ENCODE measurements at places on chromosomes 4 and X. TPM values are rescaled to one million over a fixed set of nuclear protein-coding genes. Genes with fewer than 3 reads are reported as not detected.

Gene SOX3
- not detected for polyA plus RNA-seq

GRCh38 chrX:93419642-93420041, 253.7 kb downstream of the NAP1L3 start:
- no peak for DNase-seq

- no peak for DNase-seq
Measured at GRCh38 chr4:77776182-77777134, 42.7 kb downstream of the CNOT6L start.

GRCh38 chr4:82679531-82679930, 117.7 kb upstream of the TMEM150C start:
- DNase-seq: no peak

DNA sequence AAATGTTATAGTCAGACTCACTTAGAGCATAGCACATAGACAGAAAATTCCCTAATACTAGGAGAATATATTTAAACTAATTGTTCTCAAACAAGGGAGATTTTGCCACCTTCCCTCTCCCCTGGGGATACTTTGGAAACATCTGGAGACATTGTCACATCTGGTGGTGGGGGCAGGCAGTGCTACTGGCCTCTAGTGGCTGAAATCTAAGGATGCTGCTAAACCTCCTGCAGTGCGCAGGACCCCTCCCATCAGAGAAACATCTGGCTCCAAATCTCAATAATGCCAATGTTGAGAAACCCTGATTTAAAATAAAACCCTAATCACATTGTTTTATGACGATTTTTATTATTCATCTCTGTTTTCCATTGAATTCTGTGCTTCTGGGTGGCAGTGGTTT, 244.9 kb downstream of the FRMPD4 start:
- no peak for DNase-seq

DNA sequence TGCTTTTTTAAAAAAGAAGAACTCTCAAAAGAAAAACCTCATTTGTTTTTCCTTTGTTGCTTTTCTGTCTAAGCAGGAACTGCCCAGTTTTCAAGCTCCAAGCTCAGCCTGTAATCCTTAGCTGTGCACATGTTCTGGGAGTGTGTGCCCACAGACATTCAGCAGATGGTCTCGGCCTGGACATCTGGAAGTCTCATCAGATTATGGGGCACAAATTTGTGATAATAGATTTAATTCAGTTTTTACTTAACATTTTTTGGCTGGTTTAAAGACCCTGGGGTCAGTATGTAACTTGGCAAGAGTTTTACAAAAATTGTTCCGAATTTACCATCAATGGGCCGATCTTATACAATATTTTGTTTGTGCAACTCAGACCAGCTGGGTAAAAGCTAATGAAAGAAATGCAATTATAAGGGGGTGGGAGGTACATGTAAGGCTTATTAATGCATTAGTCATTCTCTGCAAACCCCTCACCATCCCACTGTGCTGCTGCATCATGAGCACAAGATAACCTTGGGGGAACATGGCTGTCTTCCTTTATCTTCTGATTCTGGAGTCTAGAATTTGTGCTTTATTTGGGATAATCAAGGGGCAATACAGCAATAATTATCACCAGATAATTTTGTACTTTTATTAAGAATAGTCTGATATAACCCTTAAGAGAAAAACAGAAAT, 86.9 kb upstream of the PHOX2B start:
- no peak for DNase-seq

DNA sequence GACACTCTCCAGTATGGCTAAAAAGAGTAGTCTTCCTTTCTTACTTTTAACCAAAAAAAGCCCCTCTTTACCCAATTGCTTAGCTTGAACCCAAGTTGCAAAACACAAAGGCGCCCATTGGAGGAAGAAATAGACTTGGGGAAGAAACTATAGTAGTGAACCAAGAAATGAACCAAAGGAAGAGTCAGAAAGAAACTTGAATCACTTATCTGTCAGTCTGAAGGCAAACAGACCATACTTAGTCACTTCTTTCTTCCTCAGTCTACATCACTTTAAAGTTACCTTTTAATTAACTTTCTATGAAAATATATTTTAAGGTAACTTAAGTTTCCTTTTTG, 161.4 kb upstream of the GIMD1 start:
- DNase-seq: no peak

GRCh38 chr4:101200561-101200960, 146.8 kb downstream of the PPP3CA start:
- peak; percentile 94 for DNase-seq

DNA sequence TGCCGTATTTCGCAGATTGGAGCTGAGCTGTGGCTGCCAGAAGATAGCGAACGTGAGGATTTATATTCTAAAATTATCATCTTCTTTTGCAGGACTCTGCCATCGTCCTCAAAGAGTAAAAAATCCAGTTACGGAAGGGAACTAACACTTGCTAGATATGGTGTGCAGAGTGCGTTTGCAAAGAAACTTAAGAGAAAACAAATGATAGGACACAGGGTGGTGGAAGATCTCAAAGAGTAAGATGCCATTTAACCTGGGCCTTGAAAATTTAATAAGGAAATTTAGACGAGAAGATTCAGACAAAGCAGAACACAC, 566 bp downstream of the LARP7 start:
- no peak for DNase-seq

Gene CCKAR
- polyA plus RNA-seq: not detected

Gene TCEAL7
- 4.2 TPM for polyA plus RNA-seq

Gene CXCL6
- 0.81 TPM for polyA plus RNA-seq

Gene NKX3-2
- not detected for polyA plus RNA-seq

Gene RRH
- 0.11 TPM for polyA plus RNA-seq

DNA sequence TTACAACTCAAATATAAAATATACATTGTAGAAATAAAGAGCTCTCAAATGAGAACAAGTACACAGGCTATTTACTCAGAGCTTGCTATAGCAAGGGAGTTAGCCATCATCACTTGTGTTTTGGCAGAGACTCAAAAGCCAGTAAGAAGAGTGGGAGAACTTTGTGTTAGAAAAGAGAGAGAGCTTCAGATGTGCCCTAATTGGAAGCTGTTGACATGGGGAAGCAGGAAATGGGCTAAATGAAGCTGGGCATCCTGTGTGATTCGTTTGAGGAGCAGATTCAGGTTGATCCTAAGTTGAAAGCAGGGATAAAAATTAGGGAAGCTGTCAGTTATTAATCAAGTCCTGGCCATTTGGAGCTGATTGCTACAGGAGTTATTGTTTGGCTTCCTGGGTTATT, 207.4 kb upstream of the MAOA start:
- DNase-seq: no peak

Gene PRICKLE3
- polyA plus RNA-seq: 6.8 TPM

GRCh38 chr4:2368746-2369437, 49.6 kb downstream of the ZFYVE28 start:
- DNase-seq: no peak

Gene ATP11C
- 9.1 TPM for polyA plus RNA-seq

Gene PPP3CA
- 7.0 TPM for polyA plus RNA-seq

Gene PDZD4
- 0.07 TPM for polyA plus RNA-seq

GRCh38 chr4:183503497-183504063, 1.3 kb upstream of the ING2 start:
- no peak for DNase-seq

Gene PRDM8
- polyA plus RNA-seq: 0.67 TPM

GRCh38 chr4:153962311-153963039, 173.6 kb upstream of the SFRP2 start:
- DNase-seq: no peak

DNA sequence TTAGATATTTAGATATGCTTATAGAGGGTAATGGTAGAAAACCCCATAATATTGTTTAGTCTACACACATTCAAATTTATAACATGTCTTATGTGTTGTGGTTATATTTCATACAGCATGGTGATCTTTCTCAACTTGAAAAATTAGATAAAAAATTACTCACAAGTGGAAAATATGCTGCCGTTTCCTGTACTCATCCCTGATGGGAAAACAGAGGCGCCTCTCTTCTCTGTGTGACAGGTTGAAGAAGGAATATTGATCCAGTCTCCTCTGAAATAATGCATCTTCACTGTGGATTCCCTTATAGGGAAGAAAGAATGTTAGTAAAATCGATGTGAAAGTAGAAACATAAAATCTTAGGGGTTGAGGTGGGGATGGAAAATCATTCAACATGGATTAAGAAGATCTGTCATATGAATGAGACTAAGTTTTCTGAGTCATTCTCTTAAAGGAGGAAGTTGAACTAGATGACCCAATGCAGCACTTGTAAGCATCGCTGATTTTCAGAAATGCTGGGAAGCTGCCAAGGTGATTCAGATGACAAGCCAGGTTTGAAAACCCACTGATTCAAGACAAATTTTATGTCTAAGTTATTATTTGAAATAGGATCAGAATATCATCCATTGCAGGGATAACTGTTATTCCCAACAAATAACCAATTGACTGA, 70.7 kb downstream of the ANKRD50 start:
- DNase-seq: peak; percentile 86

DNA sequence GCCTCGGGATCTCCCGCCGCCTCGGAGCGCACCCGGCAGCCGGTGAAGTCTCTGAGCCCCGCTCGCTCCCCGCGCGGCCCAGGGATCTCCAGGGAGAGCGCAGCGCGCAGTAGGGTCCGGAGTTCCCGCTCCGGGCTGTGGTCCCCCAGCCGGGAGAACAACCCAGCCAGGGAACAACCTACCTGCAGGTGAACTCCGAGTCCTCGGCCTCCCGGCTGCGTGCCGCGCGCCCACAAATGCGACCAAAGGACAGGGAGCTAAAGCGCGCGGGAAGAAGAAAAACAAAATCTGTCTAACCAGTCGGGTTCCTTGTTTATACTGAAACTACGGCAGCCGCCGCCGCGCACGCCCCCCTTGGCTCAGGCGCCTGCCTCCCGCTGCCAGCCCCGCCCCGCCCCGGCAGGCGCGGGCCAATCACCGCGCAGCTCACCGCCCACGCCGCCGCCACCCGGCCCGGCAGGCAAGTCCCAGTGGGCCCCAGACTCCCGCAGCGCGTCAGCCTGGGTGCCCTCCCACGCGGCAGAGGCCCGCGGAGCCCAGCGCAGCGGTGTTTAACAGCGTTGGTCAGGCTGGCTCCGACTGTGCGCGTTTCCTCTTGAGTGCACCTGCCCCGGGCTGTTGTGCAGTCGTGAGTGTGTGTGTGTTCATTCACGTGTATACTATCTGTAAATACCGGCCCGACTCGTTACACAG, at the start of gene RASGEF1B:
TSS of gene RASGEF1B (minus strand) at position 320 of the 693 bp plus-strand sequence. CDS start 12,399 bp downstream, outside the sequence.
- DNase-seq: peak; percentile 77

Gene NLGN3
- polyA plus RNA-seq: 0.37 TPM

GRCh38 chr4:142840516-142841123, 5.5 kb downstream of the INPP4B start:
- peak; percentile 62 for DNase-seq

DNA sequence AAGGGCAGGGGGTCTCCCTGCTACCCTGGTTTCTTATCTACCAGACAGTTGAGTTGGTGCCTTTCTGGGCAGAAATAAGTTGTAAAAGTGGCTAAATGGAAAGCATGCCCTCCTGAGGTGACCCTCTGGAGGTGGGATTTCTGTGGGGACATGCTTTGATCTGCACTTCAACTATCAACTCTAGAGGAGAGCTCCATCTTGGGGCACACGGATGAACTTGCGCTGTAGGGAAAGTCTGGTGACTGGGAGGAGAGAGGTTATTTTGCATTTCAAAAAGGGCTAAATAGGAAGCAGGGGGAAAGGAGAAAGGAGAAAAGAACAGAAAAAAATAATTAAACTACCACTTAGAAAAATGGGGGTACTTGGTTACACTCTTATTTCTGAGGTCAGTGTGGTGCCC, 12.7 kb upstream of the RHOXF2B start:
- DNase-seq: no peak

GRCh38 chr4:166655231-166655630, 579.1 kb downstream of the SPOCK3 start:
- DNase-seq: no peak

DNA sequence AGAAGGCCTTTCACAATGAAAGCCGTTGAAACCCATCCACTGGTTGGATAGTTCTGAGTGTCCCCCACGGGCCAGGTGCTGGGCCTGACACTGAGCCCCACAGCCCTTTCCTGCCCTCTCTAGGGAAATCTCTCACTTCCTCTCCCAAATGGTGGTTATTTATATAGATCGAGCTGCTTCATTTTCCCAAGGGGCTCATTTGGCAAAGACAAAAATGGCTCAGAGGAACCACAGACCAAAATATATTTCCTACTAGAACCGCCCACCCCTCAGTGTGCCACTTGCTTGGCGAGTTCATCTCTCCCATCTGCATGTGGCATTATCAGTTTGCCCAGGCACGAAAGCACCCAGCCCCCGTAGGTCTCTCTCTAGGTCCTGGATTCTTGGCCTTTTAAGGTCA, 53.3 kb upstream of the STIM2 start:
- DNase-seq: no peak

DNA sequence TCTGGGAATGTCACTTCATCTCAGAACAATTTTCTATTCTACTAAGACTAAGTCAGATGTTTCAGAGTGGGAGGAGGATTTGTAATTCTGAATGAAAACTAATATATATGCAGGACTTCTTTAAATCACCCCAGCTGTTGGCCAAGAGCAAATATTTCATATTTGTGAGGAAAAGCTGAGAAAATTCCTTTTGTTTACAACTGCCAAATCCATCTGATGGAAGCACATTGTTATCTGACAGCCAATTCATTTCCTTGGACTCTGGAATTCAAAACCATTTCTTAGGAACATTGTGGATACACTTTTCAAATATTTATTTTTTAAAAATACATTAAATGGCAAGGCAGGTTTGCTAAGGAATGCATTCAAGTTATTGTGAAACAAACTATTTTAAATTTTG, 8.0 kb downstream of the SLIT2 start:
- peak; percentile 36 for DNase-seq

Gene SRPX
- 107 TPM for polyA plus RNA-seq

Gene ADAM29
- not detected for polyA plus RNA-seq

- no peak for DNase-seq
Measured at GRCh38 chr4:92305878-92306520, 2.2 kb downstream of the GRID2 start.

DNA sequence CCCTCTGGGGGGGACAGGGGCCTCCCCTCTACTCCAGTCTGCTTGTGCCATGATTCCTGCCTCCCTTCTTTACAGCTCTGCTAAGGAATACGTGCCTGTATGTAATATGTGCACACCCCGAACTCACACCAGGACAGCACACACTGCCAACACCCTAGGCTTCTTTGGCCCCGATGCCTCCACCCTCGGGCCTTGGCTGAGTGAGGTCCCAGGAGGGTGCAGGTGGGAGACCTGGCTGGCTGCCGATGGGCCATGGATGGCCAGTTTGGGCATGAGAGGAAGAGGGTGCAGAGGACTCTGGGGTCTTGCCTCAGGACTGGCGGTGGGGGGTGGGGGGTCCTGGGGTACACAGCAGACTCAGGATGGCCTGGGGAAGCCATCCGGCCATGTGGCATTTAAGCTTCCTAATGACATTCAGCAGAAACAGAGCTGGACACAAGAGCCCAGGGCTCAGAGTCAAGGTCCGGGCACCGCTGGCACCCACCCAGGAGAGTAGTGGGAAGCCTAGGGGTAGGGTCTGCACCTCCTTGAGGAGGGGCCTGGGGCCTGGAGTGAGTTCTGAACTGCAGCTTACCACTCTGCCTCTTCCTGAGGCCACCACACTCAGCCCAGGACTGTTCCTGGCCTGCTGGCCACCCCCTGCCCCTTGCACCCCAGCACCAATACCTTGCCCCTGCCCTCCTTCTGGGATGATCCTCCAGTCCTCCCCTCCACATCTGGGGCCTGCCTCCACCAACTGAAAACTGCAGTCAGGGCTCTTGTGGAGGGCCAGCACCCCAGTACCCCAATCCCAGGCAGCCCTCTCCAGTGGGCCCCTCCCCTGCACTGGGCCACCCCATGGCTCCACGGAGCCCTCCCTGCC, 2.1 kb upstream of the PCGF3 start:
- DNase-seq: no peak

All from endothelial cell of umbilical vein (primary cell).